Activated CD8-positive, alpha-beta memory T cell treated with anti-CD3 and anti-CD28 coated beads, Interleukin-2, amount 10 ng/mL, durations not matched to agents 7 days and 5 days (primary cell): ENCODE measurements at places on chromosomes 7 and 10.

DNA sequence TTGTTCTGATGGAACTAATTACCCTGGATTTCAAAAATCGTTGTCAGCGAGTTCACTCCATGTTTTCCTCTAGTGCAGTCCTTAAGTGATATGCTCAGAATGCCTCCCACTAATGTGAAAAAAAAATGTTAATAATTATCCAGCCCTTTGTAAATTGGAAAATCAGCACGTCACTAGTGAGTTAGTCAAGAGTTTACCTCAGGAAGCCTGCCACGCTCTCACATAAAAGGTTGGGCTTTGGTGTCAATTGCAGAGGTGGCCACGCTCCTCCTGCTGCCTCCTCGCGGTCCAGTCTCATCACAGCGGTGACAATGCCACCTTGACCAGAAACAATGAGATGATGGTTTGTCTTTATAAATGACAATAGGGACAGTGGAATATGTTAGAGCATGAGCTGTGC lies 22.5 kb downstream of the UPP1 start:
- DNase-seq, result no peak

DNA sequence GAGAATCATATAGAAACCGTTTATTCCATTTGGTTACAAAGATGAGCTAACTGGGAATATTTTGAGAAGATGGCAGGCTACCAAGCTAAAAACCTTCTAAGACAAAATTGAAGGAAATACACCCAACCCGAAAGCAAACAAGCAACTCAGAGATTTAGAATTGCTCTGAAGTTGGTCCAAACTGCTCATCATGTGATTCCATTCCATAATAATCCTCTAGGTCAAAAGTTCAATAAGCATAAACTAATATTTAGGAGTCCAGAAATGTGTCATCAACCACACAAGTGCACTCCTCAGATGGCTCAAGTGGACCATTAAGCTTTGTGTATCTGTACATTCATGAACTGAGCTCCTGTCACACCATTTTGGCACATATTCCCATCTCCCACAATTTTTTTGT lies 28.7 kb downstream of the DGKI start:
- DNase-seq, result no peak

DNA sequence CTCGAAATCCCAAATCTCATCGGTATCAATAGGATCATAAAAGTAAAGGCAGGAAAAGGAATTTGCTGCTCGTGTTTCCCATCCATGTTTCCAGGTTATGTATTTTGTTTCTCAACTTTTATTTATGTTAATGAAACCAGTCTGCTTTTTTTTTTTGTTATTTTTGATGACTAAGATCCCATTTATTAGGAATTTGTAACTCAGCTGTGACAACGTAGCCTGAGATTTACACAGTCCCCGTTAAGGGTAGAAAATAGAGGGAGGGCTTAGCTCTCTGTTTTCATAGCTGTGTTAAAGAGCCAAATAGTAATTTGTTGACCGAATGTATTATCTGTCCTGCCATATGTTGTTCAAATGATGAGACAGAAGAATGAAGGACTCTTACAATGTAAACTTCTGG lies 164.0 kb downstream of the MGMT start:
- DNase-seq, result no peak

GRCh38 chr10:118967160-118967559 lies 62.4 kb upstream of the NANOS1 start:
- no peak for DNase-seq

GRCh38 chr10:34702982-34703381 lies 112.1 kb downstream of the PARD3 start:
- no peak for DNase-seq

DNA sequence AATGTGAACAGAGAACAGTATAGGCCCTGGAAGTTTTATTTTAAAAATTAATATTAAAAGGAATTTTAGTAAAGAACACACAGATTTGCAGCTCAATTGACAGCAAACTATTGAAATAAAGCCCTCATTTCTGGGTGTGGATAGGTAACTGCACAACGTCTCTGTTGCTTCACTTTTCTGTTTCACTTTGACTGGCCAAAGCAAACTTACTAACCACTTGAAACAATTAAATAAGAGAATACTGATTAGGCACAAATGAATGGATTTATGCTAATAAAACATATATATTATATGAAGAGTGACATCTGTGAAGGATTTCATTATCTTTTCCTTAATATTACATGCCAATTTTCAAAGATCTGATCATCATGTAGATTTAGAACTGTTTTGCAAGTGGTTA lies 11.9 kb downstream of the ZNF804B start:
- no peak for DNase-seq

DNA sequence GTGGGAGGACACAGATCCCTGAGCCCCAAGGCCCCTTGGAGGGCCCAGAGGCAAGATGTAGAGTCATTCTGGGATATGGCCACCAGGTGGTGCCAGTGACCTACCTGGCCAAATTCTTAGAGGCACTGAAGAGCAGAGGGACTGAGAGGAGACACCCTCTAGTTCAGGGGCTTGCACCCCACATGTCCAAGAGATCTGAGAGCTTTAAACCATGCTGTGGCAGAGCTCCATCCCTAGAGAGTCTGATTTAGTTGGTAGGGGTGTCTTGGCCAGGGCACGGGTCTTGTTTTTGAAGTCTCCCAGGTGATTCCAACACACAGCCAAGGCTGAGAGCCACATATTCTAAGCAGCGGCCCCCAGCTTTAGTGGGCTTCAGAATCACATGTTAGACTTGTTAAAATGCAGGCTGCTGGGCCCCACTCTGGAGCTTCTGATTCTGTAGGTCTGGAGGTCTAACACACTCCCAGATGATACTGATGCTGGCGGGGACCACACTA lies 52.5 kb downstream of the PRF1 start:
- DNase-seq, result peak; percentile 83

GRCh38 chr10:59878289-59878688 lies 28.1 kb downstream of the CCDC6 start:
- no peak for DNase-seq

GRCh38 chr7:142519079-142520078 lies 229.9 kb upstream of the PRSS1 start:
- DNase-seq, result no peak

- no peak for DNase-seq
Observed at GRCh38 chr10:71264345-71265200, 52.2 kb downstream of the UNC5B start.

DNA sequence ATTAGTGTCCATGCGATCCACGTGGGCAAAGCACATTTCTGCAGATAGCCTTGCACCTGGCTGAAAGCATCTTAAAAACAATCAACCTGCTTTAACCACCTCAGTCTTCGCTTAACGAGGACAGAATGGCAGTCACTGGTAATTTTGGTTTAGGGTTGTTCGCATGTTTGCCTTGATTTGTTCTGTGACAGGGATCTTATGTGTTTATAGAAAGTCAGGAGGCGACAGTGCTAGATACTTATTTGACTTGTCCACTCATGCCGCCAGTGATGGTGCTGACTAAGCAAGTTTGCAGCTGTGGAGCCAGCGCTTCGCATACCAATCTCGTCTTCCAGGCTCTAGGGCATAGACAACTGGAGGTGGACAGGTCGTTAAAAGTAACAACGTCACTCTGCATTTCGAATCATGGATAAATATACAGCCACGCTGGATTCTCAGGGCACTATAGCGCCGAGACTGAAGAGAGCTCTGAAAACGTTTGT lies 1.2 kb upstream of the TMEM243 start:
- no peak for DNase-seq

GRCh38 chr7:132581431-132581830 lies 5.2 kb upstream of the PLXNA4 start:
- DNase-seq, result no peak

- no peak for DNase-seq
Observed at GRCh38 chr7:46633630-46634240, 712.7 kb upstream of the IGFBP3 start.

DNA sequence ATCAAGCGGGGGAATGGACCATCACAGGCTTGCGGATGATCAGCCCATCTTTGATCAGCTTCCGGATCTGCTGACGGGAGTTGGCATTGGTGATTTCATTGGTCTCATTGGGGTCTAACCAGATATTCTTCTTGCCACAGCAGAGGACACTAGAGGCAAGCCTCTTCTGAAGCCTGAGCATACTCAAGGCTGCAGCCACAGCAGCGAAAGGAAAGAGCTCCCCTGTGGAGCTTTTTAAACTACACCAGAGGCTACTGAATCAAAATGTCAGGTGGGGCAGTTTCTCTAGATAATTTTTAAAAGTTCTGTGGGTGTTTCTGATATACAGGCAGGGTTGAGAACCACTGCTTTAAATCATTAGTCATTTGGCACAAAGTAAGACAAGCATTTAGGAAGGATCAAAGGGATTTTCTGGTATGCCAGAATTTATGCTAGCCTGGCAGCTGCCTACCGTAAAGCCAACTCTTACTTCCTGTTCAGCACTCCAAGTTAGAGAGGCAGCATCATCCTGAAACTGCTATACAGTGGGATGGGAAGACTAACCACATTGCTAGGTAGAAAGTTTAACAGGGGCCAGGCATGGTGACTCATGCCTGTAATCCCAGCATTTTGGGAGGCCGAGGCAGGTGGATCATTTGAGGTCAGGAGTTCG lies 7.0 kb downstream of the NAPEPLD start:
- no peak for DNase-seq
